ENCODE measurements at places on chromosomes 4 and X. TPM values are rescaled to one million over a fixed set of nuclear protein-coding genes. Genes with fewer than 3 reads are reported as not detected.

DNA sequence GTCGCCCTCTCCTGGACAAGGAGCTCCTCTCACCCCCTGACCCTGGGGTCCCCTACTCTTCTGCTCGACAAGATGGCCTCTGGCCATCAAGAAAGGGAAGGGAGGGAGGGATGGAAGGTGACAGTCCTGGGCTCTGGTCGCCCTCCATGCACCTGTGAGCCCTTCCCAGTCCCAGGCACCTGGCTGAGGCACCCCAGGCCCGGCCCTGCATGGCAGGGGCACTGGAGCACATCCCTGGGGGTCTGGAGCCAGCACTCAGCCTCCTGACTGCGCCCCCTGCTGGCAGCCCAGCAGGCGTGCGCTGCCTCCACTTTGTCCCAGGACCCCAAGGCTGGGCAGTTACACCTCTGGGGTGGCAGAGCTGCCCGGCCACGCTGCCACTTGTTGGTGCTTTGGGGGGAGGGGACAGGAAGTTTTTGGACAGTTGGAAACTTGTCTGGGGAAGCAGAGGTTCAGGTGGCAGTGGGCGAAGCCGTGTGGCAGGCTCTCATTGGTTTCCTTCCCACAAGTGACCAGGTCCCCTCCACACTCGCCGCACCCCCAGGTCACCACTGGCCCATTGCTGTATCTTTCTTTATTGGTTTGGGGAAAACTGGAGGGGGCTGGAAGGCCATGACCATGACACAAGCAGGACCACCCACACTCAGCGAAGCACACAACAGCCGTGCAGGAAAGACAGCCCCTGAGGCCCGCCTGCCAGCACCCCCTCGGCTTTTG lies 4.3 kb downstream of the PNCK start:
- no peak for DNase-seq

DNA sequence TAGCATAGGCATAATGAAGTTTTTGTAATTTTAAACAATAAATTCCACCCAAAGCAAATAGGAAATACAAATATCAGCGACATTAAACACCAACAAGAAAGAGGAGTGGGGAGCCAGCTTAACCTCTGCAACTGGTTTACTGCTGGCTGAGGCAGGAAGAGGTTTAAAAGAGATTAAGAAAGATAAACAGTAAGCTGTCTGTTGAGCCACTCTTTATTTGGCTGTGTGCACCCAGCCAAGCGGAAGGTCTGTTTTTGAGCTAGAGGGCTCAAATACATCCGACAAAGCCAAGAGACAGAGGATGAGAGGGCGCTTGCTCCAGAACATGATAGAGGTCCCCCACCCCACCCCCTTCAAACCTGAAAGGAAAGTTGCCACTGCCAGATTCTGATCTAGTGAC lies 191.4 kb downstream of the MGST2 start:
- DNase-seq: no peak

DNA sequence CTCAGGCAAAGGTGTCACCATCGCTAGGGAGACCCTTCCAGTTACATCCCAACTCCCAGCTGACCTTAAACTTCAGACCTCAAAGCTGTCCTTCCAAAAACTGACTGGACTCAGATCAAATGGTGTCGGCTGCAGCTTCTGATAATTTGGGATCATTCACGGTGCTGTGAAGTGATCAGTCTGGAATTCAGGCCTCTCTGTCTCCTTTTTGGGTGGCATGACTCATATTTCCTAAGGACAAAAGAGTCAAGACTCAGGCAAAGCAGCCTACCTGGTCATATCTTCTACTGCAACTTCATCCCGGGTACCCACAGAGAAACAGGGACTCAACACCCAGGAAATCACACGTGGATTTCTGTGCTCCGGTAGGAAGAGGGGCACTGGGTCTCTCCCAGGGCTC lies 87.6 kb downstream of the SORCS2 start:
- no peak for DNase-seq

- DNase-seq: no peak
Measured at GRCh38 chr4:82864336-82864979, 26.5 kb downstream of the SEC31A start.

DNA sequence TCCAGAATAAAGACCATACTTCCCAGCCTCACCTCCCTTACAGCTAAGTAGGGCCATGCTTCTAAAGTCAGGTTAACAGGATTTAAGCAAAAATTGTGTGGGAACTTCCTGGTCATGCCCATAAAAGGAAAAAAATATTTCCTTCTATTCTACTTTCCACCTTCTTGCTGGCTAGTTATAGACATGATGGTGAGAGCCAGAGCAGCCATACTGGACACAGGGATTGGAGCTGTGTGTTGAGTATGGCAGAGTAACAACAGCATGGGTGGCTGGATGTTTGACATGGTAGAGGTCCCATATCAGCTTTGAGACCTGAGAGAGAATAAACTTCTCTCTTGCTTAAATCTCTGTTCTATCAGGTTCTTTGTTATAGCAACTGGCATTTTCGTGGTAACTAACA lies 15.1 kb upstream of the CBR4 start:
- DNase-seq: no peak

GJB1 gene
- 5.2 TPM for polyA plus RNA-seq
